MV-4-11 (cell line): ENCODE measurements at places on chromosomes 1 and 21.
A peak's percentile ranks its signal among the peaks of the same experiment; 100 is the strongest.

DNA sequence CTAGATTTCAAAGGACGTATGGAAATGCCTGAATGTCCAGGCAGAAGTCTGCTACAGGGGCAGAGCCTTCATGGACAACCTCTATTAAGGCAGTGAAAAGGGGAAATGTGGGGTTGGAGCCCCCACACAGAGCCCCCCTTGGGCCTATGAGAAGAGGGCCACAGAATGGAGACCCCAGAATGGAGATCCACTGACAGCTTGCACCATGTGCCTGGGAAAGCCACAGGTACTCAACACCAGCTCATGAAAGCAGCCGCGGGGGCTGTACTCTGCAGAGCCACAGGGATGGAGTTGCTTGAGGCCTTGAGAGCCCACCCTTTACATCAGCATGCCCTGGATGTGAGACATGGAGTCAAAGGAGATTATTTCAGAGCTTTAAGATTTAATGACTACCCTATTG, 108.7 kb downstream of the DMRTB1 start:
- no peak for DNase-seq

GRCh38 chr1:204909109-204909508, 38.4 kb downstream of the NFASC start:
- DNase-seq = no peak

DNA sequence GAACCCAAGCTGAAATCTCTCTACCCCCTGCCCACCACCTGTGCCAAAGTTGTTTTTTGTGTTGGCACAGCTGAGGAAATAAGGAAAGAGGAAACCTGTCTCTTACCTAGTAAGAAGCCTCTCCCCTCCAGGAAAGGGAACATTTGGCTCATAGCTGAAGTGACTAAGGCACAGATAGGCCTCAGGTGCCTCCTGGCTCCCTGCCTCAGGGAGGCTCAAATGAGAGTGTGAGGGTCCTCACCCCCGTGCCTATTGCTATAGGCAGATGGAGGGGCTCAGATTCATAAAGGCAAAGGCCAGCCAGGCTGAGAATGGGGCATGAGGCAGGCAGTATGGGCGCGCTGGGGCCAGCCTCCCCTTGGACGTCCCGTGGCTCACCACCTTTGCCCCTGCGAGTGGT, 7.4 kb downstream of the SLC30A2 start:
- no peak for DNase-seq

- no peak for DNase-seq
Observed at GRCh38 chr1:2386636-2387611, 4.4 kb downstream of the MORN1 start.

GRCh38 chr21:18030248-18030647, 211.1 kb upstream of the C21orf91 start:
- DNase-seq = peak; percentile 71

- DNase-seq = no peak
Observed at GRCh38 chr1:35120458-35121133, 41.4 kb downstream of the ZMYM1 start.

- no peak for DNase-seq
Observed at GRCh38 chr1:220300442-220301121, 28.3 kb upstream of the RAB3GAP2 start.

DNA sequence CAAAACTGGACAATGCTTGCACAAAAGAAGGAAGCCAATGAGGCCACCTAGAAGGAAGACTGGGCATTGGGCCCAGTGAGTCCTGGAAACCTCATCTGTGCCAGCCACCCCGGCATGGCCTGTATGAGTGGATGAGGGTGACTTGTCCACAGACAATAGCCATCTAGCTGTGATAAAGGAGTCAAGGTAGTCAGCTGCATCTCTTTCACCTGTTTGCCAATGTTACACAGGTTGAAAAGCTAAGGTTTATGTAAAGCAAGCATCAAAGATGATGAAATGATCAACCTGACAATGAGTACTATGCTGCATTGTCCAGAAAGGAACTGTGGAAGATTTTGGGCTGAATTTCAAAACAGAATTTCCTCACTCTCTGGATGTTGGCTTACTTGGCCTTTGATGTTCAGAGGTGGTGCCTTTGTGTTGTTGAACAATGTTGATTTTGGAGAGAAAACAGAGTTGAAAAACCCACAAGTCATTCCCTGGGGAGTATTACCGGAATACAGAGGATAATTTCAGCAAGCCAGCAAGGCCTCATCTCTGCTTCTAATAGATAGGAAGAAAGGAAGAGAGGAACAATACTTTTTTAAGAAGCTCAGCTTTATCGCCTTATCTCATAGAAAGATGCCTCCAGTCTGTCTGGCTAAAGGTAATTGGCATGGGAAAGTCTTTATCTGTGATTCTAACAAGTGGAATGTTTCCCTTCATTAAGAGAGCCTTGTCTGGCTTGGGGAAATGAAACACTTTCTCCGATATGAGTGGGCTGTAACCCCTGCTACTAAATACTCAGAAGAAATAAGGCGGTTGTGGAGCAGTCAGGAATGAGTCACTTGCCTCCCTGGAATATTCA, 11.4 kb upstream of the SELE start:
- no peak for DNase-seq

- DNase-seq = no peak
Observed at GRCh38 chr1:170596701-170597100, 64.7 kb downstream of the GORAB start.

DNA sequence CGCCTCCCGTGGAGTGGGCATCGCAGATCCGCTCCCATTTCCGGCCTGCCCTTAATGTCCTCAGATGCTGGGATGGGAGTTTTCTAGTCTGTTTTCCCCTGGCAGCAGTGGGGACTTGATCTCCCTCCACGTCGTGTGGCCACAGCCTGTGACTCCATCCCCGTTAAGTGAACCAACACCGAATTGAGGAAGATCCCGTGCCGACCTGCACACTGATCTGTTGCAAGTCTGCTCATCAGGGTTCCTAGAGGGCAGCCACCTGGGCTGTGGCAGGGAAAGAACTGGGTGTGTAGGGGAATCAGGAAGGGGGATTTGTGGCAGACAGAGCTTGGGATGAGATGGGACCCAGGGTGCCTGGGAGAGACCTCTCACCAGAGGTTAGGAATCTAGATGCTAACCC, 23.3 kb upstream of the CDK18 start:
- peak; percentile 4 for DNase-seq

GRCh38 chr1:201171063-201172036, 17.1 kb upstream of the TMEM9 start:
- DNase-seq = no peak

DNA sequence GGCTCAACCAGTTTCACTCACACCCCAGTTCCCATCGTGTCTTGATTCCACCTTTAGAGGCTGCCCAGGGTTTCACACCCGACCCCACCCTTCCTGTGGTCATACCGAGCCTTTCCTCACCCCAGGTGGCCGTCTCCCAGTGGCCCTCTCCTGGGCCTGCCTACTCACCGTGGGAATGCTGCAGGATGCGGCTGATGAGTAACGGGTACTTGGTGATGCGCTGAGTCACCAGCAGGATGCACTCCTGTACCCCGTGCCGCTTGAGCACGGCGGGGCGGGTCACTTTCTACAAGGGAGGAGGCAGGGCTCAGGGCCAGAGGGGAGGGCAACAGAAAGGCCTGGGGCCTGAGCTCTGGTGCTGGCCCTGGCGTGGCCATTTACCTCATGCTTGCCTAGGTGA, 16.4 kb downstream of the ARHGEF2 start:
- no peak for DNase-seq

DNA sequence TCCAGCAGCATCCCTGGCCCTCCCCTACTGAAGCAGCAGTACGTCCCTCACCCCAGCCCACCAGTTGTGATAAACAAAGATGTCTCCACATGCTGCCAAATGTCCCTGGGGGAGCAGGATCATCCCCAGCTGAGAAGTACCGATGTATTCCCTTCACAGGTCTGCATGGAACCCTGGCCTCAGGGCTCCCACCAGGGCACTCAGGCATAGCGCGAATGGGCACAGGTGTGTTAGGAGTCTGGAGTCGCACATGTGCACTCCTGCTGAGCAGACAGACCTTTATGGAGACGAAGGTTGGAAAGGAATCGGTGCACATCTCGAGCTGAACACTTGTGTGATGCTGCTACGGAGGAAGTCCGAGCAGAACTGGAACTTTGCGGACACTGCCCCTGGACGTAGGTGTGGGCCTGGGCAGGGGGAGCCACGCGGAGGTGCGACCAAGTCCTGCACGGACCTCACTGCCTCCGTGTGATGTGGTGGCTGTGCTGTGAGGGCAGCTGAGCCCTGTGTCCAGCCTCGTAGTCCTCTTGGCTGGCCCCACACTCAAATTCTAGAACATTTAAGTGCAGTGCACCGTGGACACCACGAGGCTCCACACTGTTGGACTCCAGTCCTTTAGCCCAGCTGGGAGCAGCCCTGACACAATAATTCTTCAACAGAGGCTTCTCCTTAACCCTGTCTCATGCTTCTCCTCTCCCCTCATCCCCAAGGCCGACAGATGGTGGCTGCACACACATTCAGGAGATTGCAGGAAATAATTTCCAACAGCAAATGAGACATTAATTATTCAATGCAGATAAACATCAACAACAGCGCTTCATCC, 43.4 kb downstream of the RSPH1 start:
- no peak for DNase-seq

GRCh38 chr1:37347104-37347649, 127.2 kb upstream of the ZC3H12A start:
- no peak for DNase-seq

- peak; percentile 46 for DNase-seq
Observed at GRCh38 chr1:44786138-44786840, 1.7 kb downstream of the BEST4 start.

- DNase-seq = no peak
Observed at GRCh38 chr1:226154593-226154992, 31.9 kb downstream of the ACBD3 start.

GRCh38 chr1:167462341-167462740, 56.0 kb downstream of the CD247 start:
- DNase-seq = no peak

GRCh38 chr1:27990920-27991537, 31.3 kb downstream of the XKR8 start:
- no peak for DNase-seq

- DNase-seq = no peak
Observed at GRCh38 chr1:201143726-201144635, 10.3 kb downstream of the TMEM9 start.

DNA sequence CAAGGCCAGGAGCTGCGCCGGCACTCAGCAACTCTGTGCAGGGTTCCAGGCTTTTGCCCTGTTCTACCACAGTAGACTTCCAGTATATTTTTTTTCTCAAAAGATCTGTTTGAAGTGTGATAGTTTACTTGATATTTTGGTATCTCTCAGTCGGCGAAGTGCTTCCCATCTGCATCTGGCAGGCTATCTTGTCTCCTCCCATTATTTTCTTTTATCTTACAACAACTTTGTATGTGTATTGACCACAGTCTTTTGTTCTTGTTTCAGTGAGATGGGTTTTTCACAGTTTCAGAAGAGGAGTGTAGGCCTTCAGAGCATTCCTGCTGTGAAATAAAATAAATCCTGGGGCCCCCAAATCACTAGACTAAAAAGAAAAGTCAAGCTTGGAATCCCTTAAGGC, 292.9 kb downstream of the PTGER3 start:
- no peak for DNase-seq

- no peak for DNase-seq
Observed at GRCh38 chr1:12080156-12080555, 17.1 kb downstream of the TNFRSF8 start.

DNA sequence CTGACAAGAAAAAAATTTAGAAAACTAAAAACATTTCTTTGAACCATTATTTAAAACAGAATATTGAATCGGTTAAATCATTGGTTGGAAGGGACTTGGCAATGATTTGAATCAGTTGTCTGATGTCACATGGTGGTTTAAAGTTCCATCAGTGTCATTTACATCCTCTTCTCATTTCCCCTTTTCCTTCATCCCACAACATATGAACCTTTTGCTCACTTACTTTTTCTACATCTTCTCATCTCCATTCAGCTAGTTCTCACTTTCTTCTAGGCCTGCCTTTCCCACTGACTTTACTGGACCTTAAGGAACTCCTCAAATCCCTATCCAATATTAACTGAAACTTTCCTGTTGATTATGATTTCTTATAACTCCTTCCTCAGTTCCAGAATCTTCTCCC, 58.5 kb downstream of the PHACTR4 start:
- peak; percentile 83 for DNase-seq

- DNase-seq = no peak
Observed at GRCh38 chr1:98555814-98556213, 105.7 kb upstream of the SNX7 start.

- DNase-seq = peak; percentile 42
Observed at GRCh38 chr1:111085676-111086075, 54.2 kb downstream of the DRAM2 start.

DNA sequence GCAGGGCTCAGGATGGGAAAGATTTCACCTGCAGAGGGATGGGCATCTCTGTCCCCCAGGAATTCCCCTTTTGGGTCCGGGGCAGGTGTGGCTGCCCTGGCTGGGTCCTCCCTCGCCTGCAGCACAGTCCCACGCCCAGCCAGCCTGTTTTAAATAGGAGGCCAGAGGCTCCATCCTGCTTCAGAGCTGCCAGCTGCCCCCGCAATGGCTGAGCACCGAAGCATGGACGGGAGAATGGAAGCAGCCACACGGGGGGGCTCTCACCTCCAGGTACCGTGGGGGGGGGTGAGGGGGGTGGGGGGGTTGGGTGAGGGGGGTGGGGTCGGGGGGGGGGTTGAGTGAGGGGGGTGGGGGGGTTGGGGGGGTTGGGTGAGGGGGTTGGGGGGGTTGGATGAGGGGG, 3.6 kb downstream of the SCNN1D start:
- no peak for DNase-seq

- peak; percentile 18 for DNase-seq
Observed at GRCh38 chr1:101221945-101222429, 14.8 kb upstream of the S1PR1 start.

- DNase-seq = peak; percentile 61
Observed at GRCh38 chr1:20184481-20184900, 1.4 kb upstream of the UBXN10 start.

DNA sequence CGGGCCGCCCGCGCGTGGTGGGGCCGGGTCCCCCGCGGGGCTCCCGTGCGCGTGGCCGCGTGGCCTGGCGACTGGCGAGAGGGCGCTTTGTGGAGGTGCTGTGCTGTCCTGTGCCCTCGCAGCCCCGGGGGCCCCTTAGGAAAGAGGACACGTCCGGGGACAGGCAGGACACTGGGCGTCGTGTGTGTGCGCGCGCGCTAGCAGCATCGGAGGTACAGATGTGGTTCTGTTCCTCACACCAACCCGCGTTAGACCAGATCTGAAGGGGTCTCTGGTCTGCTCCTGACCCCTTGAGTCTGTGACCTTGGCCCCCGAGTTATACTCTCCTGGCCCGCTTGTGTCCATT, 489 bp downstream of the ACTN2 start:
- no peak for DNase-seq

DNA sequence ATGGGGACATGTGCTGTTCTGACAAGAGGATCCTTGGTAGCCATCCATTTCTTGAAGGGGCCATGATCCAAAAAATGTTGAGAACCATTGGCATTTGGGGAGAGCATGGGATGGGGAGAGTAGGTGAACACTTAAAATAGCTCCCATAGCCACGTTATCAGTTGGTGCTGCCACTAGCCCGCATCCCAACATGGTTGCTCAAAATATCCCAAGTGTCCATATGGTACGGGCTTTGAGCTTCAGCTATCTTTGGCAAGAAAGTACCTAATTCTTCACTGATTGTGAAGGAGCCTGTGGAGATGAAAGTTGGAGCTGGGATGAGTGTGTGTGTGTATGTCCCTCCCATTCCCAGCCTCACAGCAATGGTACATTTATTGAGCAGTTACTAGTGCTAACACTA, 3.1 kb upstream of the ZNF648 start:
- no peak for DNase-seq

GRCh38 chr1:31727849-31728248, 24.0 kb upstream of the COL16A1 start:
- no peak for DNase-seq

GRCh38 chr1:243267914-243268653, 12.2 kb downstream of the SDCCAG8 start:
- peak; percentile 82 for DNase-seq

- DNase-seq = no peak
Observed at GRCh38 chr21:32070126-32070525, 197.3 kb downstream of the HUNK start.
